Mesenchymal stem cell (in vitro differentiated cells and primary cell): ENCODE measurements at places on chromosomes 7 and 10.

- peak; percentile 98 for DNase-seq
Observed at GRCh38 chr7:157271991-157272324, 64.8 kb upstream of the DNAJB6 start.

DNA sequence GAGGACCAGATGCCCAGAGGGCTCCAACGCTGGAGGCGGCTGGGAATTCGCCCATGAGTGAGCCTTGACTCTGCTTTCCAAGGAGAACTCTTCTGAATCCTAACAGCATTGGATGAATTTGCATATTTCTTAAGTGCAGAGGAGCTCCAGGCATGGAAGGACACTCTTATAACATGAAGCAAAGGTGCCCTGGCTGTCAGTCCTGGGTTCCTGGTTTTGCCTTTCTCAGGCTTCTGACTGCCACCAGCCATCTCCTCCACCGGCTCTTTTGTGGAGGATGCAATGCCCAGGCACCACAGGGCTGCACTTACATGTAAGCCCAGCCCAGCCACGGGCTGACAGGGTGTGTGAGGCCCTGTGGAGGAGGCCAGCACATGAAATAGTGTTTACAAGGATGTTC is 8.2 kb downstream of the CLRN3 start:
- no peak for DNase-seq

DNA sequence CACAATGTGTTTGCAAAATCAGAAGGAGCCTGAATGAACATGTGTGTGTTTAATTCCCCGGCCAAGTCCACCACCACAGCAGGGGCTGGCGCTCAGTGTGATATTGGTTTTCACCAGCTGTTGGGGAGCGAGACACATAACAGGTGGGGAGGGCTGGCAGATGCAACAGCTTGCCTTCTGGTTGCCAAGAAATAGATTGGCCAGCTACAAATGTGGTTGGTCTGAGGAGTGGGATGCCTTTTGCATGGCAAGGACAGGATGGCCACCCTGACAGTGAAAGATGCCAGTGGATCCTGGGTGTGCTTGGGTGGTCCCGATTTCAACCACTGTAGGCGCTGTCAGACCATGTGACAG is 292.5 kb upstream of the FZD8 start:
- no peak for DNase-seq

- DNase-seq = peak; percentile 17
Observed at GRCh38 chr7:107854989-107855388, 36.0 kb upstream of the DLD start.

DNA sequence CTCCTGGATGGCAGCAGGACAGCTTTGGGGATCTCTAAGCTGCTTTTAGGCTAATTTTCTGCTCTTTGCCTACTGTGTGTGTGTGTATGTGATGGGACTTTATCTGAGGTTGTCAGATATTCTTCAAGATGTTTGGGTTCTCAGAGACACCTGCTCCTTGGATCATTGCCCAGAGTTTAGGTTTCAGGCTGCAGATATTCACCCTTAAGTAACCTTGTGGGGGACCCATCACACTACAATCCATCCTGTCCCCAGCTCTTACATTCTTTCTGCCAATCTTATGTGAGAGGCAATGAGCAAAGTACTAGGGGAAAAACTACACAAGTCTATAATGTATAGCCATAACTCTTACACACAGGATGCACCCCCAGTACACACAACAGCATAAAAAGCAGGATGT is 263.0 kb upstream of the ZWINT start:
- DNase-seq = no peak

- DNase-seq = no peak
Observed at GRCh38 chr10:72123616-72124015, 35.3 kb upstream of the SPOCK2 start.

- no peak for DNase-seq
Observed at GRCh38 chr10:62589689-62590088, 214.8 kb upstream of the ADO start.

GRCh38 chr7:55273186-55273980 is 91.8 kb upstream of the LANCL2 start:
- no peak for DNase-seq

DNA sequence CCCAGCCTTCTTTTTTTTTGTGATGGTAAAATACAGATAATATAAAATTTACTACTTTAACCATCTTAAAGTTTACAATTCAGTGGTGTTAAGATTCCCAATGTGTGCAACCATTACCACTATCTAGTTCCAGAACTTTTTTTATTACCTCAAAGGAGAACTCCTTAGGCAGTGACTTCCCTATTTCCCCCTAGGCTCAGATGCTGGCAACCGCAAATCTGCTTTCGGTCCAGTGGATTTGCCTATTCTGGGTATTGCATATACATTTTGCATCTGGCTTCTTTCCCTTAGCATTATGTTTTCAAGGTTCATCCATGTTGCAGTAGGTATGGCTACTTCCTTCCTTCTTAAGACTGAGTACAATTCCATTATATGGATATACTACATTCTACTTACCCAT is 56.5 kb downstream of the AFAP1L2 start:
- no peak for DNase-seq

DNA sequence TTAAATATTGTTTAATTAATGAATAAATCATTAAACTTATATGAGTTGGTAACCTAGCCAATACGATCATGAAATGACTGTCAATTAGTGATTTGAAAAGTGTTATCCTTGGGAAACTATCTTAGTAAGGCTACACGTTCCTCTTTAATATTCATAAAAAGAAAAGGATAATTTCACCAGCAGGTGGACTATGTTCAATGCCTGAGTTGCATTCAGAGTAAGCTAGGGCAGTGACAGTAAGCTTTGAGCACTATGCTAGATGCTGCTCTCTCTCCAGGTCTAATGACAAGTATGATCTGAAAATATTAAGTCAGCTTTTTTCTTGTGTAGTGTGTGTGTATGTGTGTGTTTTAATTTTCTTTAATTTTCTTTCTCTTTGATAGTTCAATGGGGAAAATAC is 486.3 kb upstream of the PCDH15 start:
- DNase-seq = peak; percentile 9

- DNase-seq = no peak
Observed at GRCh38 chr7:85114342-85114741, 72.5 kb downstream of the SEMA3D start.

DNA sequence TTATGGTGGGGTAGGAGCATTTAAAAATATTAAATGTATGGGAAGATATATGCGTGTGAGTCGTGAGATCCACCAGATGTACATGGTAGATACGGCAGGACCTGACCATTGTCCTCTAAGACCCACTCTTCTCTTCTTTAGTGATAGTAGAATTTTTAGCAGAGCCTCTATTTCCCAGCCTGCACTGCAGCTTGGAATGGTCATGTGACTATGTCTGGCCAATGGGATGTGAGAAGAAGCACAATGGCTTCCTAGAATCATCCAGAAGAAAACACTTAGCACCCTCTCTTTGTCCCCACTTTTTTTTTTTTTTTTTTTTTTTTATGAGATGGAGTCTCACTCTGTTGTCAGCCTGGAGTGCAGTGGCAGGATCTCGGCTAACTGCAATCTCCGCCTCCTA is 86.6 kb upstream of the CYTH3 start:
- DNase-seq = no peak

- DNase-seq = no peak
Observed at GRCh38 chr10:128896116-128896795, 570.8 kb upstream of the MGMT start.

DNA sequence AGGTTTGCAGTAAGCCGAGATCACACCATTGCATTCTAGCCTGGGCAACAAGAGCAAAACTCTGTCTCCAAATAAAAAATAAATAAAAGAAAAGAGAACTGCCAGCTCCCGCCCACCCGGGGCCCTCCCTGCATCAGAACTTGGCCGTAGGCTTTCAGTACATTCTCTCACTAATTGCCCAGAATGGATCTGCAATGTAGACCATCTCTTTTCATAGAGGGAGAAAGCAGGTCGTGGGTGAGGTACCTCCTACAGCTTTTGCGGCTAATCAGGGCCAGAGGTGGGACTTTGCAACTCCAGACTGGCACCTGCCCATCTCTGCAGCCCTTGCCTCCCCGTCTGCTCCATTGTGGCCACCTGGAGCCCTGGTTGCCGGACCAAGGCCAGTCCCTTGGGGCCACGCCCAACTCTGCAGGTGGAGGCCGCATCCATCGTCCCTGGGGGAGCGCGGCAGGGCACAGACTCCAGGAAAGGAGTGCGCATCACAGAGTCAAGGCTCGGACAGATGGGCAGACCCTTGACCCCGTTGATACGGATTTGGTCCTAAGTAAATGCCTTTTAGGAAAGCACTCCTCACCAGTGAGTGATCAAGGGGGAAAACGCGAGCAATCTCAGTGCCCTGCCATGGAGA is 179.1 kb upstream of the SH2B2 start:
- DNase-seq = no peak

- DNase-seq = no peak
Observed at GRCh38 chr10:88106366-88106765, 242.9 kb downstream of the PTEN start.
